ENCODE measurements at places on chromosomes 16 and 17. TPM values are rescaled to one million over a fixed set of nuclear protein-coding genes. Genes with fewer than 3 reads are reported as not detected.

KRT33B gene
- total RNA-seq, result not detected

WNT9B gene
- 1.1 TPM for total RNA-seq

KRTAP4-3 gene
- not detected for total RNA-seq

ABCC6 gene
- total RNA-seq, result 0.29 TPM

C17orf113 gene
- 1.9 TPM for total RNA-seq

ZFP3 gene
- 9.1 TPM for total RNA-seq

ASPHD1 gene
- total RNA-seq, result 1.2 TPM

TP53TG3 gene
- total RNA-seq, result not detected

ATMIN gene
- total RNA-seq, result 42.9 TPM

KRTAP2-3 gene
- not detected for total RNA-seq

HOXB1 gene
- total RNA-seq, result 0.31 TPM

KRTAP9-3 gene
- total RNA-seq, result not detected

SLC35G6 gene
- not detected for total RNA-seq

KRTAP9-2 gene
- not detected for total RNA-seq

SPHK1 gene
- total RNA-seq, result 3.1 TPM

TPPP3 gene
- total RNA-seq, result 12.5 TPM

IGFALS gene
- not detected for total RNA-seq

UBB gene
- total RNA-seq, result 1,159 TPM

CDK5R1 gene
- total RNA-seq, result 0.83 TPM

TLE7 gene
- not detected for total RNA-seq

ZP2 gene
- total RNA-seq, result not detected

ALDH3A1 gene
- 1.2 TPM for total RNA-seq

CCL17 gene
- total RNA-seq, result 0.78 TPM

FBXL16 gene
- total RNA-seq, result 1.3 TPM
